Activated CD8-positive, alpha-beta memory T cell treated with anti-CD3 and anti-CD28 coated beads for 1 hour (primary cell): ENCODE measurements at places on chromosomes 12 and 14.

GRCh38 chr12:93007544-93007943 is 78.4 kb upstream of the EEA1 start:
- no peak for DNase-seq

GRCh38 chr12:20262119-20262518 is 106.2 kb upstream of the PDE3A start:
- no peak for DNase-seq

- DNase-seq = no peak
Measured at GRCh38 chr12:60872219-60872618, 1276.4 kb downstream of the SLC16A7 start.

DNA sequence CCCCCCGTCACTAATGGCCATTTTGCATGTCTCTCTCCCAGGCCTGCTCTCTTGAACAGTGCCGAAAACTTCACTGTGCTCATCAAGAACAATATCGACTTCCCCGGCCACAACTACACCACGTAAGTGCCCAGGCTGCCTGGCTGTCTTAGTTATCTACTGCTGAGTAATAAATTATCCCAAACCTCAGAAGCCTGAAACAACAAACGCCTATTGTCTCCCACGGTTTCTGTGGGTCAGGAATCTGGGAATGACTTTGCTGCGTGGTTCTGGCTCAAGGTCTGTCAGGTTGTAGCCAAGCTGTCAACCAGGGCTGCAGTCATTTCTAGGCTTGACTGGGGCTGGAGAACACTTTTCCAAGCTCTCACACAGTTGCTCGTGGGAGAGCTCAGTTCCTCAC is 32.6 kb downstream of the P2RX7 start:
- no peak for DNase-seq

- DNase-seq = no peak
Measured at GRCh38 chr14:22036541-22037239, 363.1 kb upstream of the OR4E1 start.

DNA sequence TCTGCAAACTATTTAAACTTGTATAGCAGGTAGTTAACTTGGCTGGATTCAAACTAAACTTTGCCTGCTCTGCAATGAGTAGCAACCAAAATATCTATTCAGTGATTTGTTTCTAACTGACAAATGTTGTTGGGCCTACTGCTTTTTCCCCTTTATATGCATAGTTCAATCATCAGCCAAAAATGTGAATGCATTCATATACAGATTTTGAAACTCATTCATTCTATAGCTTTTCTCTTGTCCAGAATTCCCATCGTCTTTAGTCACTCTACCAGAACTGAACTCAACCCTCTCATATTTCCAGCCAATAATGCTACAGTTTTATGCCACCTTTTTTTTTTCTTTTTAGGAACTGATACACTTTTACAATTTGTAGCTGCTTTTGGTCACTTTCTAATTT is 599.8 kb downstream of the RPL10L start:
- DNase-seq = no peak

- DNase-seq = no peak
Measured at GRCh38 chr12:45284096-45284901, 68.4 kb downstream of the ANO6 start.

DNA sequence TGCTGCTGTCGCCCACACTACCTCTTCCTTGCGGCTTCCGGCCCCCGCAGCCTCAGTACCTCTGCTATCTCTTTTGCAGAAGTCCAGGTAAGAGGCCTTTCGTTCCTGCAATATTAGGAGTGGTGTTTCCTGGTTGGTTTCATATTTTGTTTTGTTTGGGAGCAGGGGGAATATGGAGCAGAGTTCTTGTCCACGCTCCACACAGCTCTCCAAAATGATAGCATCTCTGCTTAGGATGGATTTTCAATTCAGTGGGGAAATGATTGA is 768 bp downstream of the OXA1L start:
- DNase-seq = no peak

DNA sequence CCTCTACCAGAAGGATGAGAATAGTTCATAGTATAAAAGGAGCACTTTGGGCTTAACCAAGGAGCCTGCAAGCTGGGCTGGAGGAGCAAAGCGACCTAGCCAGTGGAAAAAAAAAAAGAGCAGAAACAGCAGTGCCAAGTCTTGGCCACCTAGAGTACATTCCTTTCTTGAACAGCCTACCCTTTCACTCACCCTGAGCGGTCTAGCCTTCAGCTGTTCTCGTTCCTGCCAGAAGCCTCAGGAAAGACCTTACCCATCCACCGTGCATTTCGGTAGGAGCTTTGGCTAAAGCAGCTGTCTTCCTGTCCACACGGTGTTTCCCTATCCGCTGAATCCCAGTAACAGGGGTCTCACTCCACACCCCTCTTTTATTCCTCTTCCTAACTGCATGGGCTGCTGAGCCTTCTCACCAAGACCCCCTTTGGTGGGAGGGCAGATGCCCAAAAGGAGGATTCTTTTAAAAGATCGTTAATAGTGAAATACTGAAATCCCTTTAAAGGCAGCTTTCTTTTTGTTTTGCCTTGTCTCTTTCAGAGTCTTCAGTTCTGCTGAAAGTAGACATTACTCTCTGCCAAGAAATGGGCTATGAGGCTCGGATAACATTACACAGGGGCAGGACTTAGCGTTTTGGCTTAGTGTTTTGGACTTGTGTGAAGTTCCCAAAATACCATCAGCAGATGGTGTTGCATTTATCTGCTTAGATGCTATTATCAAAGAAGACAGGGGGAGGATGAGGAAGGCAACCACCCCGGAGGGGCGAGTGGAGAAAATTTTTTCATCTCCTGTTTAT is 88.5 kb upstream of the METAP2 start:
- DNase-seq = no peak

DNA sequence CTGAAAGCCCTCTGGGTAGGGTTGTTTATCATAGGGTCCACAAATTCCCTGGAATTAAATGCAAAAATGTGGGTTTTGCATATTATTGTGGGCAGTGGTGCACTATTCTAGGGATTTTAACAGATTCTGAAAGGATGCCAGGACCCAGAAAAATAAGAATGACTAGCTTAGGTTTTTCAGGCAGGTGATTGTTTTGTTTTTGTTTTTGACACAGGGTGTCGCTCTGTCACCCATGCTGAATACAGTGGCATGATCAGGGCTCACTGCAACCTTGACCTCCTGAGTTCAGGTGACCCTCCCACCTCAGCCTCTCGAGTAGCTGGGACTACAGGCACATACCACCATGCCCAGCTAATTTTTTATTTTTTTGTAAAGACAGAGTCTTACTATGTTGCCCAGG is 19.2 kb downstream of the GALNT6 start:
- DNase-seq = no peak

DNA sequence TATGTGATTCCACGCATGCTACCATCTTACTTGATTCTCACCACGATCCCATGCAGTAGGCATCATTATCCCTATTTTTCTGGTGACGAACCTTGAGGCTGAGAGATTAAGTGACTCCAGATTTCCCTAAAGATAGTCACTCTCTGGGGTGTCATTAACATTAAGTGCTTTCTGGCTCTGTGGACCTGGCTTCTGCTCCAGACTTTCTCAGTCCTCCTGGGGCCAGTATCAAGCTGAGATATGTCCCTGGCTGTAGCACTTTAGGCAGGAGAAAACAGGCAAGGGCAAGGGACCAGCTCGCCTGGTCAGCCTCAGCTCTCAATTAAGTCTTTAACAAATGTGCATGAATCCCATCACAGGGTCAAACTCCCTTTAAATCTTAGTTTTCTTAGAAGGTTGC is 38.3 kb upstream of the PRB2 start:
- no peak for DNase-seq

GRCh38 chr14:92575748-92576303 is 62.2 kb downstream of the RIN3 start:
- no peak for DNase-seq

DNA sequence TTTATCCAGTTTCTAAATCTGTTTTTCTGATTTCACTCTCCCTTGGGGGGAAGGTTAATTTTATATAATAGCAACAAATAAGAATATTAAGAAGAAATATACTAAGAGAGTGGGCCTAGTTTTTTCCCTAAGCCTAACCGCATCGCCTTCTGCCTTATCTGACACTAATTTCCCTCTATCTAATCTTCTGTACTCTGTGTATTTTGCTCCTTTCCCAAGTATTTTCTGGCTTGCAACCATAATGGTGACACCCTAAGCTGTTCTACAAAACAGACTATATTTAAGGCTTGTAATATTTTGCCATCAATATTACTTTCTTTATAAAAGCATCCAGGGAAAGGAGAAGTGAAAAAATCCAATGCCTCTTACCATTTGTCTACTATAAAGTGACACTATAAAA is 1168.8 kb downstream of the GALC start:
- DNase-seq = no peak

- DNase-seq = no peak
Measured at GRCh38 chr12:122097927-122098756, 19.6 kb downstream of the MLXIP start.

DNA sequence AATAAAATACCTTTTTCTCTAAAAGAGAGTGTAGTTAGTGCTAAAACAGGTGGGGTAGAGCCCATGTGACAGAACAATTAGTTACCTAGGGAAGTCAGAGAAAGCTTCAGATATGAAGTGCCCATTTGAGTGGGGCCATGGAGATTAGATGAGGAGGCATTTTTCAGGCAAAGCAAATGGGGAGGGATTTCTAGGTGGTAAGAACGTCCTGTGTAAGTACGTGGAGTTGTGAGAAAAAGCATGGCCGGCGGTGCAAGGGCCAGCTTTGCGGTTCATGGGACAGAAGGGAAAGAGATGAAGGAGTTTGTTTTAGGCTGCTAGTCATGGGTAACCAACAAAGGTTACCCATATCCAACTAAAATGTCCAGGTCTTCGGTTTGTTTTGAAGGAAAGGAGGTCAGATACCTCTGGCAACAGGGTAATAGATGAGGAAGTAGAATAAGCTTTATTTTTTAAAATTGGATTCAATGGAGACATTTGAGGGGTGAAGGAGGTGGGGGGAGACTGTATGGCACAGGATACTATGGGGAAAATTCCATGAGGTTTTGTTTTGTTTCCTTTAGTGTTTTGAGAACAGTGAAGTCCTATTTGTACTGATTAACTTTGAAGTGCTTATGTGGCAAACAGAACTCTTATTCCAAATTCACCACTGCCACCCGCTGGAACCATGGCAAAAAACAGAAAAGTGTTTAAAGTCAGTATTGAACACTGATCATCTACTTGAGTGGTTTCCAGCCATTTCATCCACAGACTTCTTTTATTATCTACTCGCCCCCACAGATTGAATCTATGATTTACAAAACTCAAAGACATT is 10.0 kb upstream of the SNRPF start:
- DNase-seq = no peak

- DNase-seq = no peak
Measured at GRCh38 chr12:76947304-76947703, 68.5 kb upstream of the CSRP2 start.

DNA sequence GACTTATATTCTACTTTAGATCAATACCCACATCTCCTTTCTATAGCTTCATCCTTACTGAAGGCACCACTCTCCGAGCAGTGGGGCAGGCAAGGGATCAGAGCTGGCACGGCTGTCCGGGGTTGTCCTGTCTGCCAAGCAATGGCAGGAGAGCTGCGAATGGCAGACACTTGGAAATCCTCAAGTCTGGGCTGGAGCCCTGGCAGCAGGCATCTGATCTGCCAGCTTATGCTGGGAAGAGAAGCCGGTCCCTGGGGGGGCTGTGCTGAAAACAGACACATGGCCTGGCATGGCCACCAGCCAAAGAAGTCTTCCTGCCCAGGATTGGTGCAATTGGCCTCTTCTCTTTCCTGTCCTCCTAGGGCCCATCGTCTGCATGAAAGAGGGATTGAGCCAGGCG is 280.2 kb upstream of the PWP1 start:
- DNase-seq = no peak

GRCh38 chr12:24695103-24695502 is 253.8 kb downstream of the BCAT1 start:
- no peak for DNase-seq

- DNase-seq = no peak
Measured at GRCh38 chr12:32666018-32666417, 13.1 kb upstream of the DNM1L start.

DNA sequence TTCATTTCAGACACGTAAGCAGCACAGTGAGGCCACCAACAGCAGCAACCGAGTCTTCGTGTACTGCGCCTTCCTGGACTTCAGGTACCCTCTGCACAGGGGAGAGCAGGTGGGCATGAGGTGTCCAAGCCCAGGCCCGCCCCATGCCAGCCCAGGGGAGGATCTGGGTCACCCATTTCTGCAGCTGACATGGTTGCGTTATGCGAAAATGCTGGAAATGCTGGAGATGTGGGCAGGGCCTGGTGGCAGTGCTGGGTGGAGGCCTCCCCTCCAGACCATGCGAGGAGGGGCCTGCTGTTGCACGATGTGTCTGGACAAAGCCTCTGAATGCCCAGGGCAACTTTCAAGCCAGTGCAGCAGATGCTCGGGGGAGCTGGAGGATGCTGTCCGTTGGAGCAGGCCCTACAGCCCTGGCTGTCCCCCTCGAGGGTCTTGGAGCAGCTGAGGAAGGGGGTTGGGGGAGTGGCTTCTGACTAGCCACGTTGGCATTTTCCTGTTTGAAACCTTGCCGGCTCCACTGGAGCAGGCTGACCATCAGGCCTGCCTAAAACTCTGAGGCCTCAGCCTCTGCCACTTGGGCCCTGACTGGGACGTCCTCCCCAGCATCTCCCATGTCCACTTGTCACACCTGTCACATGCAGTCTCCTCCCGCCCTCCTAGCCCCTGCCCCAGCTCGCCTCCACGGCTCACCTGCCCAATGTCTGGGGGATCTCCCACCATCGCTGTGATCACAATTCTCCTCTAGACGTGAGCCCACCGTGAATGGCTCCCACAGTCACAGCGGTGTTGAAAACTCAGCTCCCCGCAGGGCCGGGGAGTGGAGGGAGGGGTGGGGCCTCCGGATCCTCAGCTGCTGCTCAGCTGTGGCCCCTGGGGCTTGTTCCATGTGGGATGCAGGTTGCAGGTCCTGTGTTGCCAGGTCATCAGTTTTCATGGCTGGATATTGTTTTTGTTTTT is 123.4 kb downstream of the ADGRD1 start:
- DNase-seq = no peak
